ENCODE measurements at places on chromosomes 7 and 10.

DNA sequence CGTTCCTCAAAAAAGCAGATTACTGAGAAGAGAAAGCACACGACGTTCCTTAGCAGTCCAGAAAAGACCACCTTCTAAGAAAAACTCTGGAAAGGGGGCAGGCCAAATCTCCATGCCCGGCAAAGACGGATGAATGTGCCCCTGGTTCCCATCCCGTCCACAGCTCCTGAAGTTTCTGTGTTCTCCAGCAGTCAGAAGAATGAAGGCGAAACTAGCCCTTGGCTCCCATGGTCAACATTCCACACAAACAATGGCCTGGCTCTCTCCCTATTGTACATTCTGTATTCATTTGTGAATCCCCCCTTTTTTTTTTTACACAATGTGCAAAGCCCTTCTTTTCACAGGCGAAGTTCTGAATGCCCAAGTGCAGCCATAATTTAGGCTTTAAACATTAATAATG is 5.3 kb downstream of the CTBP2 start:
- DNase-seq: no peak

DNA sequence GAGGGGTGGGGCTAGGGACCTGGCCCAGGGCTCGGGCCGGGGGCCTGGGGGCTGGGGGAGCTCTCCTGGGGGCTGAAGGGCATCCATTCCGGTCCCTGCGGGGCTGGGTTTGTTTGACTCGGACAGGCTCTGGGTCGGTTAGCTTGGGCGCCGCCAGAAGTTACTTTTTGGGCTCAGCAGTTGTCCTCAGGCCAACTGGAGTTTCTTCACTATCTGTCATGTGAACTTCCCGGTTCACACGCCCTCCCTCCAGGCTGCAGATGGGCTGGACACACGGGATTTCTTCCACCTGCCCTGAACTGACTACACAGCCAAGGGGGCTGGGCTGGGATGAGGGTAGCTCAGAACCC is 3.8 kb downstream of the SLC4A2 start:
- DNase-seq: no peak

DNA sequence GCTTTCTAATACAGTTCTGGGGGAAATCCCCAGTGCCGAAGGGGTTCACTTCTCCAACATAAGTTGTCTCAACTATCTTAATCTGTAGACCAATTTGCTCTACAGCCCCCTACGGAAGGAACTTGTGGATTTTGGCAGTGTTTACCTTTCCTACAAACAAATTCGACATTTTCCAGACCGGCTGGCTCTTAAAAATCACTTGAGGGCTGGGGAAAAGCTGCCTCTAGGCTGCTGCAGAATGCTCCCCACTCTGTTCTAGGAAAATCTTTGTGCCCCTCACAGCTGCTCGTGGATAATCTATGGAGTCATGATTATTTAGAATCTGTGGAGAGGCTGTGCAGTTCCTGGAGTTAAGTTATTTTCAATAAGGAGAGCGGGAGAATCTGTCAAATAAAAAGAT is 474.6 kb upstream of the FZD8 start:
- DNase-seq: no peak

DNA sequence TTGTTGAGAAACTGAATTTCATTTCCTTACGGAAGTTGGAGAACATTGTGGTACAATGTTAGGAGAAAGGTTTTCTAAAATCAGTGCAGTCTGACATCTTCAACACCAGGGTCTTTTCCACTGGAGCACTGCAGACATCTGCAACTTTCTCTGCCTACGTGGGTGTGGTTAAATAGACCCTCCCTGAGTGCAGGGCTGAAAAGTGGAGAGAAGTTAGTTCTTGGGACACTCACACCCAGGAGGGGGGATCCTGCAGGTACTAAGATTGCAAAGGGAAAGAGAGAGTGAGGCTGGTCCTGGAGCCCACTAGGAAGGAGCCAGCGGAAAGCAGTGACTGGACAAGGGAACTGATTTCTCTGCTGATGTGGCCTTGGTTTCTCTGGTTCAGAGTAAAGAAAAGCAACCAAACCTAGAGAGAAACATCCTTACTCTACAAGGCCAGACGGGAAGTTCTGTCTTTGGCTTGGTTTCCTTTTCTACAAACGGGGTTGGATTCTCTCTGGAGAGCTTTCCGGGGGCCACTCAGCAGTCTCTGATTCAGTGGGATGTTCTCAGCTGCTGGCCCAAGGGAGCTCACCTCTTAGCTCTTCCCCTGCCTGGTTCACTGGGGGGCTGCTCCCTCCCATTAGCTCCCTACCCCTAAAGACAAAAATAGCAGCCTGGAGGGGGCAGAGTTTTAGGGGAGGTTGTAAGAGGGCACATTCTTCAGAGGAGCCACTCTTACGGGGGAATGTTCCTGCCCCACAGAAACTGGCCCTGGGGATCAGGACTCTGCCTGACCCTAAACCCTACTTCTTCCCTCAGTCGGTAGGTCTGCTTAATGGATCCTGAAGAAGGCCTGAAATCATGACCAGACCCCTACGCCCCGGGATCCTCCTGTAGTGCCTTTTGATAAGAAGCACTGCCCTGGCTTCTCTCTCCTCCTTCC is 2.7 kb downstream of the UPP1 start:
- no peak for DNase-seq

- no peak for DNase-seq
Observed at GRCh38 chr7:17617380-17617779, 318.9 kb downstream of the AHR start.

DNA sequence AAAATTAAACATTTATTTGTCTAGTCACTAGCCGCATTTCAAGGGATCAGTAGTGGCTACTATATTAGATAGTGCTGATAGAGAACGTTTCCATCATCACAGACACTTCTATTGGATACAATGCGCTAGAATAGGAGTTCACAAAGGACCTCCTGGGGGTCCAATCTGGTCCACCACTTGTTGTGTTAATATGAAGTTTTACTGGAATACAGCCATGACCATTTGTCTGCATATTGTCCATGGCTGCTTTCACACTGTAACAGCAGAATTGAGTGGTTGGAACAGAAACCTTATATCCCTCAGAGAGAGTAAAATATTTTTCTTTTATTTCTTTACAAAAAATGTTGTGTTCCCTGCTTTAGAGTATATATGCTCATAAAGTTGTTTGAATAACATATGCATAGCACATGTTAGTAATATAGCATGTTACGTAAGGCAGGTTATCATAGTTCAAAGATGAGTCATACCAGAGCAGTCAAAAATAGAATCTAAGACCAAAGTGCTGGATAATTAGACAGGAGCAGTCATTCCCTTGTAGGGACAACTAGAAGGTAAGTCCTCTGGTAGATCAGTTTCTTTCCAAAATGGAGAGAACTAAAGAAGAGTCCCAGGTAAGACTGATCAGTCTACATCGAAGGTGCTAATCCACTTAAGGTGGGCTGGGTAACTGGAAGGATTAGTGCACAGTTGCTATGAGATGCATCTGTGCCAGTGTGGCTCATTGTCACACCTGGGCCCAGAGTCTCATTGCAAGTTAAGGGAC is 14.9 kb downstream of the BZW2 start:
- DNase-seq: no peak

GRCh38 chr7:152522571-152523067 is 86.8 kb upstream of the KMT2C start:
- DNase-seq: no peak

GRCh38 chr10:70692043-70692603 is 19.8 kb downstream of the ADAMTS14 start:
- no peak for DNase-seq

All from activated CD8-positive, alpha-beta memory T cell treated with anti-CD3 and anti-CD28 coated beads, Interleukin-2, amount 50 U/mL, for 4 hours (primary cell).